ENCODE measurements at places on chromosomes 5 and 9.

GRCh38 chr9:37618817-37619216 is 26.4 kb upstream of the TOMM5 start:
- DNase-seq = no peak

GRCh38 chr9:127928676-127929624 is 1.6 kb downstream of the PIP5KL1 start:
- no peak for DNase-seq

DNA sequence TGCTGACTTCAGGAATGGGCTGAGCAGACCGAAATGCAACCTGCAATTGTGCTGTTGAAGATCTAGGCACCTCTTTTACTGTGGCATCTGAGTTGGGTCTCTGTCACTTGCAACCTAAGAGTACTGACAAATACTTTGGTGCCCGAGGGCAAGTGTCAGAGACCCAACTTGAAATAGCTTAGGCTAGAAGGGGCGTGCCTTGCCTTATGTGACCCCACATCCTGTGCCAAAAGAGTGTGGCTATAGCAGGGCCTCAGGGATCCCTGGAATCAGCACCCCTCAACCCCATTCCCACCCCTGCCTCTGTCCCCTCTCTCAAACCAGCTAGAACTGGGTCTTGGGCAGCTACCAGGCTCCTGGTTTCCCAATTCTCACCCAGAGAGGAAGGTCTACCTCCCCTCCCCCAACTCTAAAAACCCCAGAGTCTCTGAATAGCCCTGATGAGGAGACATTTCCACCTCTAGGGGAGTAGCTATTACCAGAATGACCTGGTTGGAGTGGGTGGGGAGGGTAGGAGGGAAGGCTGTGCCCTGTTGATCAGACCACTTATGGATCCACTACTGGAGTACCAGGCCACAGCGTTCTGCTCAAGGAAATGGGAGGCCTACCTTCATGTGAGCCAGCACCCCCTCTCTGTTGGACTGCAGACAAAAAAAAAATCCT is 17.5 kb downstream of the RAI14 start:
- no peak for DNase-seq

- DNase-seq = no peak
These were observed 18.6 kb downstream of the BAAT start for GRCh38 chr9:101366038-101366756.

- DNase-seq = no peak
These were observed 8.4 kb upstream of the KIF12 start for GRCh38 chr9:114107286-114108001.

- no peak for DNase-seq
These were observed 253.8 kb downstream of the EBF1 start for GRCh38 chr5:158845941-158846340.
